ENCODE measurements at places on chromosomes 1 and 21.
A peak's percentile ranks its signal among the peaks of the same experiment; 100 is the strongest.

- DNase-seq, result no peak
These were observed 97.8 kb upstream of the C8B start for GRCh38 chr1:57063406-57064125.

DNA sequence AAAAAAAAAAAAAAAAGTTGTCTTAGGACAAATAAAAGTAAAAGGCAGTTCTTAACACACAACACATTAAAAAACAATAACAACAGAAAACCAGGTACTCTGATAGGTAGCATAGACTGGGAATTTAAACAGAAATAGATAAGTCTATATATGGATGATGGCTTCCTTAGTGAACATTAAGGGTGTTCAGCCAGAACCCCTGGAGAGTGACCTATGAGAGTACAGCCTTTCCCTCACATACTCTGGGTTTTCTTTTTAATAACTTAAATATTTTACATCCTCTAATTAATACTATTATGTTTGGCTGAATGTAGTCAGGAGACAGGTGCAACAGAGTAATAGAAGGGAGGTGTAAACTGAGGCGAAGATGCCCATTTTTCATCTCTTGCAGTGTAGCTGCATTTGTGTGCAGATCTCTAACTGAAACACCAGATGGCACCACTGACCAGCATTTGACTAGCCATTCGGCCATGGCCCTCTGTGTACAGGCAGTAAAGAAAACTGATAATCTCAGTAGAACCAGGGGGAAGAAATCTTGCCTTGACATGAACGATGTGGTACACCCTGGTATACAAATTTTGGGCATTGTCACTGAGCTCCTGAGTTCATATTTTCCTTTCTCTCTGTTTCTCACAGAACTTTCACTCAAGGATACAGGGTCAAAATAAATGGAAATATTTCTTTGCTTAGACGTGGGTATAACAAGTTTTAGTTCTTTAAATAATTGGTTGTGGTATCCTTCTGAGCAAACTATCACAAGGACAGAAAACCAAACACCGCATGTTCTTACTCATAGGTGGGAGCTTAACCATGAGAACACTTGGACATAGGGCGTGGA is 7.6 kb downstream of the TTF2 start:
- DNase-seq, result peak; percentile 62

GRCh38 chr21:46559291-46559983 is 45.4 kb downstream of the S100B start:
- no peak for DNase-seq

DNA sequence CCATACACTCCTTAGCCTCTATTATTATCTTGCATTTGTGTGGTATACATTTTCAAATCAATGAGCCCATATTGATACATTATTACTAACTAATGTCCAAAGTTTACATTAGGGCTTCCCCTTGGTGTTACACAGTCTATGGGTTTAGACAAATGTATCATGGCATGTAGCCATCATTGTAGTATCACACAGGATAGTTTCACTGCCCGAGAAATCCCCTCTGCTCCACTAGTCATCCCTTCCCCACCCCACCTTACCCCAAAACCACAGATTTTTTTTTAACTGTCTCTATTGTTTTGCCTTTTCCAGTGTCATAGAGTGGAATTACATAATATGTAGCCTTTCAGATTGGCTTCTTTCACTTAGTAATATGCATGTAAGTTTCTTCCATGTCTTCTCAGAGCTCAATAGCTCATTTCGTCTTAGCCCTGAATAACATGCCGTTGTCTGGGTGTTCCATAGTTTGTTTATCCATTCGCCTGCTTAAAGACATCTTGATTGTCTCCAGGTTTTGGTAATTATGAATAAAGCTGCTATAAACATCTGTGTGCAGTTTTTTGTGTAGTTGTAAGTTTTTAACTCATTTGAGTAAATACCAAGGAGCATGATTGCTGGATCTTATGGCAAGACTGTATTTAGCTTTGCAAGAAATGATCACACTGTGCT is 86.4 kb upstream of the LYST start:
- no peak for DNase-seq

DNA sequence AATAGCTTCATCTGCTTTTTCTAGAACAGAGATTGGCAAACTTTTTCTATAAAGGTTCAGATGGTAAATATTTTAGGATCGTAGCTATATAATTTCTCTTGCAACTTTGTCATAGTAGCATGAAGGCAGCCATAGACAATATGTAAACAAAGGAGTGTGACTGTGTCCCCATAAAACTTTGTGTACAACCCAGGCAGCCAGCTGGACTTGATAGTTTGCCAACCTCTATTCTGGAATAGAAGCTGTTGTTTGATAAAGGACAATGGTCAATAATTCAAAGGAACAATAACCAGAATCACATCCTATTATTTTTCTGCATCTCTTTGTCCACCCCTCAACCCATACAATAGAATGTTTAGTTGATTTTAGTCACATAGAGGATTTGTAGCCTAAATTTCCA is 286.7 kb downstream of the LMX1A start:
- peak; percentile 92 for DNase-seq

DNA sequence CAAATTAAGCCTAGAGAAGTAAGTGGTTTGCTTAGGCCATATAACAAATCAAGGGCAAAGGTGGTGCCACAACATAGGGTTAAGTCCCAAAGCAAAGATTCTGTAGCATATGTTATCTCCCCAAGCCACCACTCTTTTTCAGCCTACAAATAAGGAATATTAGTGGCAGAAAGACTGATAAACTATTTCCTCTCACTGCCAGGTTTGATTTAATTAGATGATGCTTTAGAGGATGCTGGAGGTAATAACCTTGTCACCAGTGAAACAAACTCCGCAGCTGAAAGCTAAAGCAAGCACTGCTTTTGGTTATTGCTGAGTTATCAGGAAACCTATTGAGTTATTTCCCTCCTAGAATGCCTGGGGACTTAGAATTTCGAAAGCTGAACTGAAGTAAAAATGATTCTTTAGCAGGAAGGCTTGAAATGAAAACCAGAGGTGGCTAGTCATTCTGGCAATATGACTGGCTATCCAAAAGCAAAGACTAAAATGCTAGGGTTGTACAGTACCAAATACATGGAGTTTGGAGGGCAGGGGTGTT is 145.2 kb downstream of the SYT2 start:
- no peak for DNase-seq

GRCh38 chr1:94329986-94330385 is 88.2 kb upstream of the ABCD3 start:
- DNase-seq, result no peak

DNA sequence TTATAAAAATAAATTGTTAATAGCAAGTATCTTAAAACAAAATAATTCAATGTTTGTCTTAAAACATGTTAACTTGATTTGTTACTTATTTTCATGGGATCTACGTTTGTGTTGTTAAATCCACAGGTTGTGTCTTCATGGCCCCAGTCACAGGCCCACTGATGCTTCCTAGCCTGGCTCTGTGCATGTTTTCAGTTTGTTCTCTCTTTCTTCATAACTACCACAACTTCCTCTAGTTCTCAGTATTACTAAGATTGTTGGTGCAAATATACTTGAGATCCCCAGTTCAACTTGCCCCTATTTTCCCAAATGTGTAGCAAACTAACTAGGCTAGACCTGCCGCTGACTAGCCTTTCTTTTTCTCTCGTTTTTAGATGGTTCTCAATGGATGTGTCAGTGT is 250.5 kb downstream of the NRIP1 start:
- no peak for DNase-seq

DNA sequence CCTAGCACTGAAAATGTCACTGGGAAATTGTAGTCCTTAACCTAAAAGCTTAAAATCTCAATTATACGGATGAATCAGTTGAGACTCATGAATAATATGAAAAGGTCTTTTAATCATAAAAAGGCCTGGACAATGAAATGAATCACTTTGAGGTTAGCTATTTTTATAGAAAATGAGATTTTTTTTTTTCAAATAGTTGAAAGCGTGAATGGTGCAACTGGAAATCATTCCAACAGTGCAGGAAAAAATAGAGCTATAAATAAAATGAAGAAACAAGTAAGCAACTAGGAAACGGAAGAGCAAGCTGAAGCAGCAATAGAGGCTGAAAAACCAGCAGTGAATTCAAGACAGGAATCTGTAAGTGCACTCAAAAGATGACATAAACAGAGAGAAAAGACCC is 142.9 kb downstream of the BACH1 start:
- no peak for DNase-seq

GRCh38 chr1:177858332-177858821 is 111.5 kb downstream of the SEC16B start:
- DNase-seq, result no peak

DNA sequence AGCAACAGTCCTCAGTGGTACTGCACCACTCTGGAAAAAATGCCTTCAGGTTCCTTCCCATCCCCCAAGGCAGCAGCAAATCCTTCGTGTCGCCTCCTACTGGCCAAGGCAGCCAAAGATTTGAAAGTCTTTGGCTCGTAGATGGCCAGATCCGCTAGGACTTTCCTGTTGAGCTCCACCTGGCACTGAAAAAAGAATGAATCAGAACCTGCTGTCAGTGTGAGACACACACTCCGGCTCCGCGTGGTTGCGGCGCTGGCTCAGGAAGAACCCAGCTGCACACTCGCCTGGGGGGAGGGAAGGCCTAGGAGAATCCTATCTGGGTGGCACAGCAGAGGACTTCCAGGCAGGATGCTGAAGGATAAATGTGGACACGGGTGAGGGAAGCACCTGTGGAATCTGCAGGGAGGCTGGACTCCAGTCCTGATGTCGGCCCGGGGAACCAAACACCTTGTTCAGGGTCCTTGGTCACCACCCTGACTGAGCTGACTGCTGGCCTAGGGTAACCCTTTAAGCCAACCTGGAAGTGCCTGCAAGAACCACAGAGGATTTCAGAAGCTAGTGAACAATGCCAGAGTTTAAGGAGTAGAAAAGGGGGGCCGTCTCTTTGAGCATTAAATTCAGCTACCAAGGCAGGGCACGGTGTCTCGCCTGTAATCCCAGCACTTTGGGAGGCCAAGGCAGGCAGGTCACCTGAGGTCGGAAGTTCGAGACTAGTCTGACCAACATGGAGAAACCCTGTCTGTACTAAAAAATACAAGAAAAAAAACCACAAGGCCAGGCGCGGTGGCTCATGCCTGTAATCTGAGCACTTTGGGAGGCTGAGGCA is 3.2 kb upstream of the CCNL2 start:
- no peak for DNase-seq

GRCh38 chr1:14659913-14660312 is 61.4 kb downstream of the KAZN start:
- DNase-seq, result no peak

DNA sequence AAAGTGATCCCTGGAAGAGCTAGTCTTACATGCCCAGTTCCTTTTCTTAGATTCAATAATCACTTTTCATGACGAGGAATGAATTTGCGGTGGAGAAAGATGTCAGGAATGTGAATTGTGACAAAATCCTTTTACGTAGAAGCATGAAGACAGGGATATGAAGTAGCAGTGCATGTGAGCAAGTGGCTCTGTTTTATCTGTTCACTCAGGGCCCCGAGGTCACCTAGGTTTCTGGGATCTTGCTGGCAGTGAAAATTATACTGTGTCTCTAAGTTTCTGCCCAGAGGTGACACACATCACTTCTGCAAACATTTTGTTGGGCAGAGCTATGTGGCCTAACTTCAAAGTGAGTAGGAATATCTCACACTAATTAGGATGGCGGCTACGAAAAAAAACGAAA is 79.3 kb downstream of the USP25 start:
- no peak for DNase-seq

- no peak for DNase-seq
These were observed 193.8 kb upstream of the EDN2 start for GRCh38 chr1:41678111-41678878.

GRCh38 chr1:168637350-168637991 is 61.1 kb downstream of the XCL1 start:
- DNase-seq, result peak; percentile 25

DNA sequence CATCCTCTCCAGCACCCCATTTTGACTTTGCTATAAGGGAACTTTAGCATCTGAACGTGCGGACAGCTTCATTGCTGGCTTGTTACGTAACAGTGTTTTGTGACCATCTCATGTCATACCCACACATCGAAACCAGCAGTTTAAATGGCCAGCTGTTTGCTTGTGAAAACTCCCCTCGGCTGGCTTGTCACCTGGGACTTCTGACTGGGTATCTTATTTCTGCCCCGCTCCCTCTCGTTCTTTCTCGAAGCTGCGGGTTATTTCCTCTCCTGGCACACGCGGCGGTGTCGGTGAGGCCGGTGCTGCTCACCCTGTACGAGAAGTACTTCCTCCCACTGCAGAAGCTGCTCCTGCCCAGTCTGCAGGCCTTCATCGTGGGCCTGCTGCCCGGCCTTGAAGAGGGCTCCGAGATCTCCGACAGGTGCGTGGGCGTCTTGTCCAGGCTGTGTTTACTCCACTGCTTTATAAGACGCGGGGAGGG is 43.5 kb downstream of the DOP1B start:
- DNase-seq, result no peak

- no peak for DNase-seq
These were observed 545.8 kb downstream of the KIF26B start for GRCh38 chr1:245700631-245701030.

DNA sequence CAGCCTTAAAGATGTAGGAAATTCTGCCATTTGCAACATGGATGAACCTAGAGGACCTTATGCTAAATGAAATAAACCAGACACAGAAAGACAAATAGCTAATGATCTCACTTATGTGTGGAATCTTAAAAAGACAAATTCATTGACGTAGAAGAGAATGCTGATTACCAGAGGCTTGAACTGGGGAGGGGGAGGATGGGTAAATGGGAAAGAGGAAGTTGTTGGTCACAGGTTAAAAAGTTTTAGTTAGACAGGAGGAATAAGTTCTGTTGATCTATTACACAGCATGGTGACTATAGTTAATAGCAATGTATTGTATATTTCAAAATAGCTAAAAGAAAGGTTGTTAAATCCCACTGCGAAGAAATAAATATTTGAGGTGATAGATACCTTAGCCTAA is 62.8 kb downstream of the PKN2 start:
- DNase-seq, result no peak

GRCh38 chr1:228318823-228319241 is 87.8 kb downstream of the TRIM11 start:
- DNase-seq, result no peak

DNA sequence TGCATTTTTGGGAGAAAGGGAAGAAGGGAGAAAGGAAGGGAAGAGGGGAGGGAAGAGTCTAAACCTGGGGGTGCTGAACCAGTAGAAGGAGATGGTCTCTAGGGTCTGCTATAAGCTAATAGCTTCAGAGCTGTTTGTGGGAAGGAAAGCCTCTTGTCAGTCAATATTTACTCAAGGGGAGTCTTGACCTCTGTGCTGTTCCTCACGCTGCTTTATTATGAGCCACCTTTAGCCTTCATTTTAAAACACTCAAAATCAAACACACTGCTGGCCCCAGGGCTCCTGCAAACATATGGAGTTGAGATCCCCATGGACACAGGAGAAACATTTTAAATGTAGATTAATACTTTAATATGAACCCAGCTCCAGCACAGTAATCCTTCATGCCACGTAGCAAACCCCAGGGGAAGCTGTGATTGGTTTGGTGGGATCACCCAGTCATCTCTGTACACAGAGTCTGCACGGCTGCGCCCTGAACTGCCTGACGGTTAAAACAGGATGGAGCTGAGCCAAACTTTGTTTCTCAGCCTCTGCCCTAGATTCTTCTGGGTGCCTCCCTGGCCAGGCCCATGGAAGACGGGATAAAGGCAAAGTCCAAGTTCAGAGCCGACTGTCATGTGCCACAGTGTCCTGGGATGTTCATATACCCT is 40.2 kb upstream of the VWA5B1 start:
- DNase-seq, result no peak

Measured in putamen (tissue), 1 donor.